ENCODE measurements at places on chromosomes 12 and 14. TPM values are rescaled to one million over a fixed set of nuclear protein-coding genes. Genes with fewer than 3 reads are reported as not detected.
A peak's percentile ranks its signal among the peaks of the same experiment; 100 is the strongest.

CPNE6 gene
- total RNA-seq: not detected

DNA sequence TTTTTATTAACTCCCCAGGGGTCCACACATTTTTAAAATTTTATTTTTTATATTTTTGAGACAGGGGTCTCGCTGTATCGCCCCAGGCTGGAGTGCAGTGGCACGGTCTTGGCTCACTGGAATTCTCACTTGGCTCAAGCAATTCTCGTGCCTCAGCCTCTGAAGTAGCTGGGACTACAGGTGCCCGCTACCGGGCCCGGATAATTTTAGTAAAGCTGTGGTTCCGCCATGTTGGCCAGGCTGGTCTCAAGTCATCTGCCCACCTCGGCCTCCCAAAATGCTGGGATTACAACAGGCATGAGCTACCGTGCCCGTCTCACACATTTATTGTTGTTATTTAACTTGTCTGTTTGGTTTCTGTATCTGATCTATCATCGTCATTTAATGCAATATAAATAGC, 307.4 kb downstream of the TMTC2 start:
- no peak for DNase-seq

- no peak for DNase-seq
These were observed 512 bp upstream of the RND1 start for GRCh38 chr12:48866052-48866711.

CLEC2A gene
- total RNA-seq: not detected

DNA sequence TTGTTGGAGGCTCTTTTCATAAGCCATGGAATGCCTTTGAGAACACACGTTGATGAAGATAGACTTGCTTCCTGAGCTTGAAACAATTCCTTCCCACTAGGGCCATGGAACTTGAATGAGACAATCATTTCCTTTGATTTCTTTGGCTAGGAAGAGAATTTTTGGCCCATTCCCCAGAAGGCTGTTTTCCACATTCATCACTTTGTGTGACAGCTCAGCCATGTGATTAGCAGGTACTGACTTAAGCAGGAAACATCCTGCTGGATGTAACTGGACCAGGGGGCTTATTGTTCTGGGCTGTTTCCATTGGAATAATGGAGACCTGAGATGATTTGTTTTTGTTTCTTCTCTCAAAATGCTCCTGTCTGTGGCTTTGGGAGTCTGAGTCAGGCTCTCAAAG, 469.8 kb upstream of the SEL1L start:
- DNase-seq: peak; percentile 10

- no peak for DNase-seq
These were observed 30.2 kb upstream of the FICD start for GRCh38 chr12:108484845-108485244.

GRCh38 chr12:94380507-94380906, 79.2 kb downstream of the CEP83 start:
- DNase-seq: no peak

SLC24A4 gene
- total RNA-seq: not detected

All from H4 (cell line).